ENCODE measurements at places on chromosomes 13 and 19.
A peak's percentile ranks its signal among the peaks of the same experiment; 100 is the strongest.

- DNase-seq, result peak; percentile 90
These were observed 16.1 kb upstream of the RASA3 start for GRCh38 chr13:114148521-114148855.

DNA sequence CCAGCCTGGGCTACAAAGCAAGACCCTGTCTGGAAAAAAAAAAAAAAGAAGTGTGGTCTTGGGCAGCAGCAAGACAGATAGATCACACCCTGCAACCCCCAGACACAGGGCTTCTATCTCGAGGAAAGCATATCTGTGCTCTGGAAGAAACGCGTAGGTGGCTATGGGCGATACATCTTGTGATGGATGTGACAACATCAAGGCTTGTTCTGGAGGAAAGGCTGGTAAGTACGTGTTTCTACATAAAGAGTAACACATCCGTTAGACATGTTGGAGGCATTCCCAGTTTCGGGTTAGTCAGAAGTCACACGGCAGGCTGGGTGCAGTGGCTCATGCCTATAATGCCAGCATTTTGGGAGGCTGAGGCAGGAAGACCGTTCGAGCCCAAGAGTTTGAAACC, 6.6 kb upstream of the DHDH start:
- DNase-seq, result no peak

GRCh38 chr13:27601803-27602202, 18.5 kb downstream of the LNX2 start:
- DNase-seq, result no peak

DNA sequence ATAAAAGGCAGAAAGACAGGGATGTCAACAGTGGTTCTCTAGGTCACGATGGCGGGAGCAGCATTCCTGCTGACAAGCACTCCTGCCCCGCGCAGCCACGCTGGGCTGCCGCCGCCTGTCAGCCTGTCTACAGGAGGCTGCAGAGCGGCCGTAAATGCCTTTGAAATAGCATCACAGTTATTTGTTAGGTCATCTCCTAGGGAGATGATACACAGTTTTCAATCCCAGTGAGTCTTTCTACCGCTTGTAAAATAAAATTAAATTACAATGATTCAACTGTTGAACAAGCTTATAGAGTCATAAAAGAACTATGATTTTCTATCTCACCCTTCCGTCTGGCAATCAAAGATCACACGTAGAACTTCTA, 7.3 kb upstream of the SLC7A9 start:
- no peak for DNase-seq

DNA sequence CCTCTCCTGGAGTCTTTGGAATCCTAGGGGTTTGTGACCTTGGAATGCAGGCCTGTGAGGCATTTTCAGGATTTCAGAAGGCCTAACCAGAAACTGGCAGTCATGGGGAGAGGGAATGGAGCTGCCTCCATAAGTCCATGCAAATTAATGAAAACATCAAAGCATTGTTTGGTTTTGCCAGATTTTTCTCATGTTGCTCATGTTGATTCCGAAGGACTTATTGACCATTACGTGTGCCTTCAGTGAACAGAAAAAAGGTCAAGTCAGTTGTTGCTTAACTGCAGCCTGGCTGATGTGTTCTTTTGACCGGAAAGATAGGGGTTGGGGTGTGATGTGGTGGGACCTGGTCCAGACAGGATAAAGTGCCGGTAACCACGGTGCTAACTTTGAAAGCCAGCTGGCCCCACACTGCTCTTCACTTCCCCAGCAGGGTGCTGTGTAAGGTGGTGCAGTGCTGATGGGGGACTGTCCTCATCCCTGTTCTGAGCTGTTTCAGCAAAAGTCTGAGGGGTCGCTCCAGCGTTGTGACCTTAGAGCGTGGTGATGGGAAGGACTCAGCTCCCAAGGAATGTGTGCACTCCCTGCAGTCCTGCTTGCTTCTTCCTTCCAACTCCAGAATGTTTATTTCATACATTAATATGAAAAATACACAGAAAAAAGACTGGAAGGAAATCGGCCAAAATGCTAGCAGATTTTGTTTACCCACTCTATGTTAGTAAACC, 3.5 kb downstream of the RNF113B start:
- DNase-seq, result no peak

DNA sequence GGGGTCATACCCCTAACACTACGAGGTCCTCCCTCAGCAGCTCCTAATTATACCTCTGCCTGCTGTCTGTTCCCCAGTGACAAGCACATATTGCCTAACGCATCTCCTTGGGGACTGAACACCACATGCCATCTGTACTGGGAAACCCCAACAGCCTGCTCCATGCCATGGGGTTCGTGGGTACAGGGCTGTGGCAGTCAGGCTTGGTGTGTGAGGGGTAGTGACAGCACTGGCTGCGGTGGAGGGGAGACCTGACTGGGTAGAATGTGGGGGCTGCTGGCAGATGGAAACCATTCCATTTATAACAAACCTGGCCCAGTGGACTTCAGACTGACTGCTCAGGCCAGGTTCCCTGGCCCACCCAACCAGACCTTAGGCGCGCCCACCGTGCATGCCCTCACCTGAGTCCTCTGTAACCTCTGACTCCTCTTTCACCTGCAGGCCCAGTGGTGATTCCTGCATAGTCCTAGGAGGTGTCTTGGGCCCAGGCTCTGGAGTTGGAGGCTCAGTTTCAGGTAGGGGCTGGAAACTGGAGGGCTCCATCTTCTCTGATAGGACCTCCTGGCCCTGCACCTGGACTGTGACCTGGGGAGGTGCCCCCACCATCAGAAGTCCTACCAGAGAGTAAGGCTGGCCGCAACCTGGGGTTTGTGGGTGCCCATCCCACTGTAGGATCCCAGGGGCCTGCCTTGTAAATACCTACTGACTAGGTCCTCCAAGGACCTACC, 3.0 kb downstream of the MZF1 start:
- no peak for DNase-seq

DNA sequence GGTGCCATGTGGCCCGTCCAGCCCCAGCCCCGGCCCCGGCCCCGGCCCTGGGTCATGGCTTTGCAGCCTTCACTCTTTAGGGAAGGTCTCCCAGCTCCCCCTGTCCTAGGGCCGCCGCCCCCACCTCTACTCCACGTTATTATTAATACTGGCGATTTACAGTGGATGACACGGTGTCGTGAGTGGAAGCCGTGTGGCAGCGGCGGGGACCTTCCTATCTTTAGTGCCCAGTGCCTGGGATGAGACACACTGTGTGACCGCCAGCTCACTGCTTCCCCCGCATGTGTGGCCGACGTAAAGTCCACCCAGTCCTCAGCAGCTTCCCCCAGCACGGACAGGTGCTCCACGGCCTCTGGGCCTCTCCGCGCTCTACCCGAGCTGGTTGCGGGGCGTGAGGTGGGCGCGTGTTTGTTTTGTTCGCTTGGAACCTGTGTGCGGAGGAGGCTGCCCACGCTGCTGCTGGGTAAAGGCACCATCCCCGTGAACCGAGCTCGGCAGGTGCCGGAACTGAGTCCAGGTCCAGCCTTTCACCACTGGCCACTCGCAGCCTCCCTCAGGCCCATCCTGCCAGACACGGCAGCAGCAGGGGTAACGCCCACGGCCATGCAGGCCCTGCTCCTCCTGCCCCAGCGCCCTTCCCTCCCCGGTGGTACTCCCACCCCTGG, 70.9 kb upstream of the MCF2L start:
- DNase-seq, result no peak

GRCh38 chr19:29680447-29680846, 15.2 kb downstream of the PLEKHF1 start:
- DNase-seq, result peak; percentile 69

DNA sequence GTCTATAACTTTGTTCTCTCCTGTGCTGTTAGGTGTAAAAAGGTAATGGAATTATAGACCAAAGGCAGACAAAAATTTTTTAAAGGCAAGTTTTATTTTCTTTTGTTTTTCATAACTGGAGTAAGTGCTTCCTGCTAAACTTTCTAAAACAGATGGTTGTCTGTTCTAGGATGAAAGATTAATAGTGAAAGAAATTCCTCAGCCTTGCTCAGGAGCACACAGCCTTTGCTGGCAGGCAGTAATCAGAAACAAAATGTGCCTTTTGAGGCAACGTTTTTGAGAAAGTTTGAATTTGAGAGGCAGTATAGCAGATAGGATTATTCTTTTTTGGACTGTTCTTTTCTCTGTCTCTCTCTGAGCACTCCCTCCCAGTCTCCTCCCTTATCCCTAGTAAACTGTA, 2749.5 kb downstream of the PCDH9 start:
- no peak for DNase-seq

DNA sequence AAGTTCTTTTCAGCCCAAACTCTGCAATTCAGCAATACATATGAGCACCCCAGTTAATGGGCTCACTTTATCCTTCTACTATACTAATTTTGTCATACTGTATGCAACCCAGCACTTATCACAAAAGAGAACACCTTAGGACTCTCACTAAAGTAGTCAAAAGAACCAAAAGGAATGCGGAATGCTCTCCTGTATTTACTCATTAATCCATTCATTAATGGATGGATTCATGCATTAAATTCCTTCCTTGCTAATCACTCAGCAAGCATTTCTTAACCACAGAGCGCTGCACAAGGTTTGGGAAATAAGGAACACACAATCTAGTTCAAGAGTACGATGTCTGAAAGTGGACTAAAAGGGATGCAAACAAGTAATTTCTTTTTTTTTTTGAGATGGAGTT, 12.8 kb upstream of the DOCK9 start:
- DNase-seq, result no peak

DNA sequence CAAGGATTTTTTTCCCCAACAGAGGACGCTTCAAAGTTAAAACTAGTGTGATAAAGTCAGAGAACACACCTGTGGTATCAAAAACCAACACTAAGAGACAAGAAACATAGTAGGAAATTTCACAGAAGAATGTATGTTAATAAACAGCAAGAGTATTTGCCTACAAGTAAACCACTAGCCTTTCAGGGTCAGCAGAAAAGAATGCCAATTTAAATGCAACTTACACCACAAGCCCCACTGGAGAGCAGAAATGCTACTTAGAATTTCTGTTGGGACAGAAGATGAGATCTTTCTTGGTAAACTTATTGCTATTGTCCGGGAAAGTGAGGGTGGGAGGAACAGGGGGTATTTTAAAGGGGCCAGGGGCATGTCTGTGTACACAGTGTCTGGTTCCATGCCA, 68.6 kb downstream of the STK24 start:
- no peak for DNase-seq

GRCh38 chr19:44752123-44752815, 3.8 kb downstream of the BCL3 start:
- no peak for DNase-seq

Data from central memory CD8-positive, alpha-beta T cell (primary cell).